ENCODE measurements at places on chromosomes 7 and 10.

DNA sequence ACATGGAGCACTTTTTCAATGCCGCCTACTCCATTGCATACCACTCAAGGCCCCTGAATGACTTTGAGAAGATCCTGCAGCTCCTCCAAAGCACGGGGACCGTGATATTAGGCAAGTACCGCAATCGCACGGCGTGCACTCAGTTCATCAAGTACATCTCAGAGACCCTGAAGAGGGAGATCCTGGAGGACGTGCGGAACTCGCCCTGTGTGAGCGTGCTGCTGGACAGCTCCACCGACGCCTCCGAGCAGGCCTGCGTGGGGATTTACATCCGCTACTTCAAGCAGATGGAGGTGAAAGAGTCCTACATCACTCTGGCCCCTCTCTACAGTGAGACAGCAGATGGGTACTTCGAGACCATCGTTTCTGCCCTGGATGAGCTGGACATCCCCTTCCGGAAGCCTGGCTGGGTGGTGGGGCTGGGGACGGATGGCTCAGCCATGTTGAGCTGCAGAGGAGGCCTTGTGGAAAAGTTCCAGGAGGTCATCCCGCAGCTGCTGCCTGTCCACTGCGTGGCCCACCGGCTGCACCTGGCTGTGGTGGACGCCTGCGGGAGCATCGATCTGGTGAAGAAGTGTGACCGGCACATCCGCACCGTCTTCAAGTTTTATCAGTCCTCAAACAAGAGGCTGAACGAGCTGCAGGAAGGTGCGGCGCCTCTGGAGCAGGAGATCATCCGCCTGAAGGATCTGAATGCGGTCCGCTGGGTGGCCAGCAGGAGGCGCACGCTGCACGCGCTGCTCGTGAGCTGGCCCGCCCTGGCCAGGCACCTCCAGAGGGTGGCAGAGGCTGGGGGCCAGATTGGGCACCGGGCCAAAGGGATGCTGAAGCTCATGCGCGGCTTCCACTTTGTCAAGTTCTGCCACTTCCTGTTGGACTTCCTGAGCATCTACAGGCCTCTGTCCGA is 12.7 kb upstream of the ATP6V0E2 start:
- no peak overlapping the region for H3K4me3 ChIP-seq
- H3K4me1 ChIP-seq, result peaks cover 58% of the 10 kb centered on the region
- peaks cover 10% of the 10 kb centered on the region for H3K36me3 ChIP-seq
- no peak for DNase-seq

- no peaks in the 10 kb centered on the region for H3K27me3 ChIP-seq
- no peak for DNase-seq
- H3K27ac ChIP-seq, result no peak overlapping the region
- no peaks in the 10 kb centered on the region for H3K4me1 ChIP-seq
These were observed 236.0 kb downstream of the SEMA3D start for GRCh38 chr7:84950836-84951235.

DNA sequence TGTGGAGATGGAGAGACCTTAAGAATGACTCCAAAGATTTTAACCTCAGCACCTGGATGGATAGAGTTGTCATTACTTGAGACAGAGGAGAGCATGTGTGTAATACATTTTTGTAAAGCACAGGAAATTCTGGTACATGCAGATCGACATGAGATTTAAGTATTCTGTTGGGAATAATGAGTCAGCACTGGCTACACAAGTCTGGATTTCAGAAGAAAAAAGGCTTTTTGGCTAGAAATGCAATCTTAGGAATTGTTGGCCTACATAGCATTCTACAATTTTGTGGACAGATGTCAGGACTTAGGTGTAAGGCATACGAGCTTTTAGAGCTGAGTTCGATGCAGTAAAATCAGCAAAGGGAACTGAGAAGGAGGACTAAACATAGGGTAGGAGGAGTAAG is 24.1 kb upstream of the ANKRD30A start:
- DNase-seq, result no peak
- no peaks in the 10 kb centered on the region for H3K4me1 ChIP-seq
- no peaks in the 10 kb centered on the region for H3K27me3 ChIP-seq
- no peaks in the 10 kb centered on the region for H3K36me3 ChIP-seq

GRCh38 chr10:10845185-10845584 is 172.5 kb upstream of the CELF2 start:
- H3K27ac ChIP-seq, result no peak overlapping the region
- H3K4me3 ChIP-seq, result no peak overlapping the region
- no peak for DNase-seq
- H3K4me1 ChIP-seq, result no peaks in the 10 kb centered on the region
- peaks cover 3% of the 10 kb centered on the region for H3K27me3 ChIP-seq

DNA sequence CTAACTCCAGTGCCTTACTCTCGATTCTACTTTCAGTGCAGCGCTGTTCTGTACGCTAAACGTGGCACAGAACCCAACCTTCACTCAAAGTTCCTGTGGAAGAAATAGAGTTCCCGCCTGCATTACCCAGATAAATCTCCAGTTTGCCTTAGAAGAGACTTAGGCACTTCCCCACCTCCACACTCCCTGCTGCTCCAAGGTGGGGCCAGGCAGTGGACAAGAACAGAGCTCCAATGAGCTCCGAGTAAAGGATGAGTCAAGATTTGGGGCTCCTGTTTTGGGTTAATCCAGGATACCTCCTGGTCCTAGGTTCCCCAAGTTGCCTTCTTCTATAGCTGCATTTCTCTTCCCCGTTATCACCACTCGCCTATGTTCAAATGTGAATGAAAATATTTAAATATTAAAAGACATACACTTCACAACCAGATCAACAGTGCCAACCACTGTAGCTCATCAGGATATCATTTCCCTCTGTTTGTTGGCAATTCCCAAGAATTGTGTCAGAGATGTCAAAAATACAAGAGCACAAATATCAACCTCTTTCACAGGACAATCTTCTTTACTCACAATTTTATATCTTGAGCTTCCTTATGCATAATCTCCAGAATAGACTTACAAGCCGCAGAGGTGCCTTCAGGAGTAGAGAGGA is 48.0 kb downstream of the MALSU1 start:
- H3K27me3 ChIP-seq, result no peaks in the 10 kb centered on the region
- H3K27ac ChIP-seq, result no peak overlapping the region
- no peak overlapping the region for H3K4me3 ChIP-seq
- no peak for DNase-seq
- H3K4me1 ChIP-seq, result peaks cover 8% of the 10 kb centered on the region

DNA sequence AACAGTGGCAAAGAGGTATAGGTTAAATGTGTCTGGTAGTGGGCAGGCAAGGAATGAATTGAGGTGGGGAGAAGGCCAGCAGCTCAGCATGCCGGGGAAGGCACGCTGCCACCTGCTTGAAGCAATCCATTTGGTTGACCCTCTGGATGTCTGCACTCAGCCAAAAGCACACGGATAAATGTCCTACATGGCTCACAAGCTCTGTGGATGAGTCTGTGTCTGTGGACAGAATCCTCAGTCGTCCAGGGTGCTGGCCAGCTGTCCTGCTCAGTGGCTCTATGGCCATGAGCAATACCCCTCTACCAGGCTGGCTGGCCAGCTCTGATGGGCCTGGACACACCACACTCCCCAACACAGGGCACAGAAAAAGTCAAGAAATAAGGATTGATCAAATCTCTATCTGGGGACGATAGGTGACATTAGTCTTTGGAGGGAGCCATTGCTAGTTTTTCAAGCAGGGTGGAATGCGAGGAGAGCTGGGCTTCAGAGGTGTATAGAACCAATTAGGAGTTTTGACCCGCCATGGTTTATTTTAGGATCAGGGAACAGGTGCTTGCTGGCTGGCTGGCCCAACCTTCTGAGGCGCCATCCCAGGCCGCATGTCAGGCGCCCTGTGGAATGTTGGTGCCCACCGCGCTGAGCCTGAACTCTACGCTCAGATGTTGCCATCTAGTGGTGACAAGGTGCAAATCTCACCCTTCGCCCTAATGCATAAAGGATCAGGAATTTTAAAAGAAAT is 493.4 kb downstream of the TNS3 start:
- no peak for DNase-seq
- H3K4me3 ChIP-seq, result no peak overlapping the region

DNA sequence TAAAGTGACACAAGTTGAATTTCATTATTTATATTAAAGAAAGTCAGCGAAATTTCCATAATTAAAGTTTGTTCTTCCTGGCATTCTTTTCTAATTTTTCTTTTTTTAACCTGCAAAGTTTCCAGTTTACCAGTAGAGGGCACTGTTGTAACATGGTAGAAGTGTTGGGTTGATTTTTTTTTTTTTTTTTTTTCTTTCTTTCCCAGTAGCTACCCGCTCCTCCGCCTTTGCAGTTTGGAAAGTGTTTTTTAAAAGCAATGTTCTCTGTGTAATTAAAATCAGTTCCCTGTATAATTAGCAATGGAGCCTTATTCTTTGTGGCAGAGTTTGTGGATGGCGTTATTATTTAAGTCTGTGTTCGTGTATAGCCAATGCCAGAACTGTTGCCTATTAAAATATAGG is 53.7 kb downstream of the TAF3 start:
- no peak overlapping the region for H3K4me3 ChIP-seq
- H3K4me1 ChIP-seq, result peaks cover 4% of the 10 kb centered on the region
- H3K36me3 ChIP-seq, result no peaks in the 10 kb centered on the region
- H3K27me3 ChIP-seq, result no peaks in the 10 kb centered on the region

DNA sequence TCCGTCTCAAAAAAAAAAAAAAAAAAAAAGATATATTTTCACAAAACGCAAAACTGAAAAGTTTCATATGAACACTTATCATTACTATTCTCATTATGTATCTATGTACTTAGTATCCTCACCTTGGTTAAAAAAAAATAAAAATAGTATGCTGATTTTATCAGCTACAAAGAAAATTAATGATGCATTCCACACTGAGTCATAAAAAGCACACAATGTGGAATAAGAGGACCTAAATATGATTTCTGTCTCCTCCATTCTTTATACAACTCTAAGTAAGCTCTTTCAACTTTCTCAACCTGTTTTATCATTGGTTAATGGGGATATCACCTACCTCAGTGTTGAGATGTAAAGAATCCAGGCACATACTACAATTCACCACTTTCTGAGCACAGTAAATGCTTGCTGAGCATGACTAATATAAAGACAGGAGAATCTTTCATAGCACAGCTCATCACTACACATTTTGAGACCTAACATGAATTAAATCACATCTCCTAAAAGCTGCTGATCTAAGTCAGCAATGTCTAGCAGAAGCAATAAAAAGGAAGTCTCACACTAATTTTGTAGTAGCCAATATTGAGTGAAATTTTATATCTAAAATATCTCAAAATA is 2.7 kb downstream of the SNX13 start:
- H3K36me3 ChIP-seq, result no peaks in the 10 kb centered on the region
- H3K27ac ChIP-seq, result no peak overlapping the region
- no peak for DNase-seq
- H3K4me1 ChIP-seq, result peaks cover 56% of the 10 kb centered on the region

DNA sequence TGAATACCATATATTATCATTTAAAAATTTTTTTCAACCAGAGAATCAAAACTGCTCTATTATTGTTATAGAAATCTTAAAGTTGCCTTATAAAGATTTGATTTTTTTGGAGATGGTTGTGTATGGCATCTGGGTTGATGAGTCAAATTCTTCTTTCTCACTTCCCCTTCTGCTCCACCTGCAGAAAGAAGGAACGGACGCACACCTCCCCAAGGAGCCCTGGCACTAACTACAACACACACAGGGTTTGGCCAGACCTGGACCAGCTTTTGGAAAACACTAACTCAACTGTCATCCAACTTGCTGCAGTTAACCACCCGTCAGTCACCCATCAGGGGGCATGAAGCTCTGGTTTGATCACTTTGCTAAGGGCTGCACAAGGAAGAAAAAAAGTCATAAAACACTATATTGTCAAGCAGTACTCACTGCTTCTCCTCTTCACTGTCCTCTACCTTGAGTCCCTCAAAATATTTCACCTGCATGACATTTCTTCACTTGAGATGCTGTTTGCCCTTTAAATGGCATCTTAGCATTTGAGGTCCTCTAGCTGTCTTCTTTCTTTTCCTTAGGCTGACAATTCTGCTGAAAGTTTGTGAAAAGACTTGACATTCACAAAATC is 266.7 kb upstream of the PHF14 start:
- H3K4me3 ChIP-seq, result no peak overlapping the region
- H3K4me1 ChIP-seq, result no peaks in the 10 kb centered on the region
- no peak for DNase-seq
- H3K27ac ChIP-seq, result no peak overlapping the region

- H3K4me1 ChIP-seq, result no peaks in the 10 kb centered on the region
- no peaks in the 10 kb centered on the region for H3K27me3 ChIP-seq
- no peaks in the 10 kb centered on the region for H3K36me3 ChIP-seq
These were observed 47.8 kb upstream of the UBN2 start for GRCh38 chr7:139183251-139183650.

DNA sequence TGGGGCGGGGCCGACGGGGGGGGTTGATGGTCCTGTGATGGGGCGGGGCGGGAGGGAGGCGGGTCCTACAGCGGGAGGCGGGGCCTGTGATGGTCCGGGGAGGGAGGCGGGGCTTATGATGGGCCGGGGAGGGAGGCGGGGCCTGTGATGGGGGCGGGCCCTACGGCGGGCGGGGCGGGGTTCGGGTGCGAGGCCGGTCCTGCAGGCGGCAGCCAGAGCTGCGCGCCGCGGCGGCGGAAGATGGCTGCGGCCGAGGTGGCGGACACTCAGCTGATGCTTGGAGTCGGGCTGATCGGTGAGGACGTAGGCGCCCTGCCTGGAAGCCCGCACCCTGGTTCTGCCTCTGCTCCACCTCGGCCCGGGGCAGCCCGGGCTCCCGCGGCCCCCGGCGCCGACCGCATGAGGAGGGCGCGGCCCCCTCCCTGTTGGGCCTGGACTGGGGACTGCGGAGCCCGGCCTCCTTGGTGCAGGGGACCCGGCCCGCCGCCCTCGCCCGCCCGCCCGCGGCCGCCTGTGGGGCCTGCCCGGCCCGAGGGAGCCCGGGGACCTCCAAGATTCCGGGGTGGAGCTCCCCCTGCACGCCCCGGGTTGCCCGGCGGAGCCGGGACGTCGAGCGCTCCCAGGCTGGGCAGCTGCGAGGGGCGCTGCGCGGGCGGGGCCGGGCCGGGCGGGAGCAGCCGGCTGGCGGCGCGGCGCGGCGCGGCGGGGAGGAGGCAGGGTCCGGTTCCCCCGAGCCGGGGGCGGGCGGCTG is at the start of gene DENND10:
Gene DENND10 (plus strand): TSS at position 211 of the 751 bp plus-strand sequence. CDS start 30 bp downstream, at position 241.
- H3K27me3 ChIP-seq, result no peaks in the 10 kb centered on the region
- no peaks in the 10 kb centered on the region for H3K36me3 ChIP-seq
- H3K4me1 ChIP-seq, result peaks cover 16% of the 10 kb centered on the region

DNA sequence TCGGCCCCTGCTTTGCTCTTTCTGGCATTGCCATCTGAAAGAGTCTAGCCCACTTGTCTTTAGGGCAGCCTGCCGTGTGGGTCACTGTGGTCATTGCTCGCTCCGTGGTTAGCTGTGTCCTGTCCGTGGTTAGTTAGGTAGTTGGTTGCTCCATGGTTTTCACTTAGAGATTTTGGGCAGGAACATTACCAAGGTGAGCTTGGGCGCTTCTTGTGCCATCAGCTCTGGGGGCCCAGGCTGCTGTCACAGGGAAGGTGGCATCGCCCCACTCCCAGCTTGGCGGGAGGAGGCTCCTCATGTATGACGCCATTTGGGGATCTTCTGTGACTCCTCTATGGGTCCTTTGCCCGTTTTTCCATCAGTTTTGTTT is 53.1 kb downstream of the INPP5A start:
- DNase-seq, result no peak
- no peak overlapping the region for H3K4me3 ChIP-seq
- H3K4me1 ChIP-seq, result peaks cover 29% of the 10 kb centered on the region
- no peaks in the 10 kb centered on the region for H3K36me3 ChIP-seq
- H3K27me3 ChIP-seq, result no peaks in the 10 kb centered on the region
- H3K27ac ChIP-seq, result no peak overlapping the region
